ENCODE measurements at places on chromosomes 3 and 15.

DNA sequence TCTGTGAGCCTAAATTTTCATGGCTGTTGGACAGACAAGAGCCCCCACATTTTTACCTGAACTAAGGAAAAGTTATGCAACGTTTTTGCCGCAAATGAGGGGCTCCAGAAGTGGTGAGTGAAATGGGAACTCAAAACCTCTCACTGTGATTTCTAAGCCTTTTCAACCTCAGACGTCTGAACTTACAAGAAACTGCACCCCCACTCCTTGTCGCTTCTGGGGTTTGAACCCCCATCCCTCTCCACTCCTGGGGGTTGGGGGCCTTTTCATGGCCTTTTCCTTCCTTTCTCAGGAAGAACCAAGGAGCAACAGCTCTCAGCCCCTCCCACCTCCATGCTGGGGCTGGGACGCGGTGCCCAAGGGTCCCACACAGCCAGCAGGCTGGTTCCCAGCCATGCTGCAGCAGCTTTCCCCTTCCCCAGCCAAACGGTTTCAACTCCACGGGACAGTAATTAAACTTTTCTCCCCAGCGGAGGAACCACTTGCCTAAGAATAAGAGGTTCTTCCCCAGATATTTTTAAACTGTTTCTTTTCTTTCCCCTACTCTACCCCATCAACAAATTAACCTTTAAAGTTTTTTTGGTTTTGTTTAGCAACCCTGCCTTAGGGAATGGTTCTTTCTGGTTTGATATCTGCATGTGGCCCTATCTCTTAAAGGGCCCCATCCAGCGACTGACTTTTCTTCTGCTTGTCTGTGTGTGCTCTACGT is 387.6 kb upstream of the CBLB start:
- DNase-seq = no peak

- no peak for DNase-seq
Observed at GRCh38 chr3:181998828-181999227, 287.1 kb downstream of the SOX2 start.

DNA sequence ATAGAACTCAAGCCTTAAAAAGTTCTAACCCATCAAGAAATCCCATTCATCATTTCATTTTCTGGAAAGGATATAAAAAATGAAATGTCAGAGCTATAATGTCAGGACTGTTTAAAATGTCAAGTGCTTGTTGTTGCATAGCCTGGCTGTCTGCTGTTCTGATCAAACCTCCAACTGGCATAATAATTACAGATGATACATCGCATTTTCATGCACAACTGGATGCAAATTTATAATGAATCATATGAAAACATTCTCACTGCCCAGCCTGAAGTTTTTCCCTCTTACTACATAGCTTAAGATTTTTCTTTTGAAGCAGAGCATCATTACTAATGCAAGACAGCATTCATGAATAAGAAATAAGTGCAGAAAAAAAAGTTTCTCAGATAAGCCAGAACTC is 46.5 kb downstream of the GUCA1C start:
- no peak for DNase-seq

GRCh38 chr3:121750087-121750415 is 510 bp upstream of the GOLGB1 start:
- DNase-seq = no peak

DNA sequence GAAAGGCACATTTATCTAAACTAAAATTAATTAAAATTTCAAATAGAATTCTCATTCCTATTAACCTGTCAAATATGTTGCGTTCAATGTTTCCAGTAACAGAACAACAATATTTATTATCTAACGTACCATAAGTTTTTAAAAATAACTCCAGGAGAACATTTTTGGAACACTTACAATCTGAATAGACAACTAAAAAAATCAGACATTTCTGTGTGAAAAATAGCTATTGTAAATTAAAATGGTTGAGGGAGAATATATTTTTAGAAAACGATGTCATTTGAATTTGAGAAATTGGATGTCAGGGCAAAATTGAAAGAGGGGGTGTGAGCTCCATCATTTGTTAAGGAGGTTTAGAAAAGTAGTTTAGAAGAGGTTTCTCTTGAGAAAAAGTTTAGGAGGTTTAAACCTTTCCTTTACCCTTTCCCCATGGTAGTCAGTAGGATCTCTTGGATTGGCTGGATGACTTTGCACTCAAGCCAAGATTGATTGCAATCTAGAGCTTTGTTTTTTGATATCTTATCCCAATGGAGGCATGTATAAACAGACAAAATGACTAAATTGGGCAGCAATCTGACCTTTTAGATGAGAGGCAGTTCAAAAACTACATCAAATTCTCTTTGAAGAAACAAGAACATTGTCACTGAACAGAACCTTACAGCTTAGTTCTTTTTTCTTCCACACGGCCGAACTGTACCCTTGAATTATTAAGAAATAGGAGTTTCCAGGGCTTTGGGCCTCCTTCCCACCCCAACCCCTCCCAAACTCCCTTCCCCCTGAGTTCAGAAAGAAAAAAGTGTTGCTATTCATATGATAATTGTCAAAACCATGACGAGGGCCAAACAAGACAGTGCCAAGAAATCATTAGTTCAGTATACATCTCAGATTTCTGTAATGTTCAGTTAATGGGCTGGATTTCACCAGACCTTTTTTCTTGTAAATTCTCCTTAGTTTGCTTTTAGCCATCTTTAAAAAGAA is 79.7 kb upstream of the CDIN1 start:
- no peak for DNase-seq

- no peak for DNase-seq
Observed at GRCh38 chr15:52485290-52485689, 43.4 kb downstream of the MYO5A start.

- no peak for DNase-seq
Observed at GRCh38 chr15:40493089-40493840, 22.5 kb downstream of the CHST14 start.

DNA sequence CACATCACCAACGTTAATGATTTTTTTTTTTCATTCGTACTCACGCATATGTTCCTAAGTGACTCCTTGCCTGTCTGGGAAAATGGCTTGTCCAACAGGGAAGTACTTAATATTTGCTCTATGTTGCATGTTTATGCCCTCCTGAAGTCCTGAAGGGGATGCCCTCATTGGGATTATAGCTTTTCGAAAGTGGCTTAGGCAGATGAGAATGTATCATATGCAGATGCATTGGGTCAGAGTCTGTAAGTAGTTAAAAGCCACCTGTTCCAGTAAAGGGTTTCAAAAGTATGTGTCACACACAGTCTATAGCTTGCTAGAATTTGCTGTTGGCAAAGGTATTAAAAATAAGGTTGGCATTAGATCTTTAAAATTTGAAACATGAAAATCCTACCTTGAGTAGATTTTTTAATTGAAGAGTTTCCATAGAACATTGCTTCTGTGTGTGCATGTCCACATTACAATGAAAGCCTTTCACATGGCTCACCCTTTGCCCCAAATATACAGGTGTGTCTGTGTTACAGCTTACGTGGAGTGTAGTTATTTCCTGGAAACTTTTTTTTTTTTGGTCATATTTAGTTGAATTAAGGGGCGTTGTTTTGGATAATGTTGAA is 2.1 kb downstream of the ABHD17C start:
- no peak for DNase-seq

GRCh38 chr15:79942741-79943481 is 28.1 kb downstream of the BCL2A1 start:
- DNase-seq = no peak

DNA sequence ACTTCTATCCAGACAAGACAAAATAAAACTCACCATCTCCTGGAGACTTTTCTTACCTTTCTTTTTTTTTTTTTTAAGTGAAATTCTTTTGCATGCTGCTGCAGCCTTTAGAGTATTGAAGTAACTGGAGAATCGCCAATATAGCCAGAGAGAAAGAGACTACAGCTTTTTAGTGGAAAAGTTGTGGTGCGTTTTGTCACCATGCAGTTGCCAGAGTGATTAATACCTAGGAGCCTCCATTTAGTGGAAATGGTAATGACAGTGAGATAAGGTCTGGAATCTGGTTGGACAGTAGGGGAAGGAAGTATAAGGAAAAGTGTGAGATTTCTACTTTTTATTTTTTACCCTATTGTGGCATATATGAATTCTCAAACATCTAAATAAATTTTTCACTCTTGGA is 18.1 kb upstream of the PARP14 start:
- no peak for DNase-seq

GRCh38 chr3:79200456-79200855 is 567.3 kb downstream of the ROBO1 start:
- DNase-seq = no peak

DNA sequence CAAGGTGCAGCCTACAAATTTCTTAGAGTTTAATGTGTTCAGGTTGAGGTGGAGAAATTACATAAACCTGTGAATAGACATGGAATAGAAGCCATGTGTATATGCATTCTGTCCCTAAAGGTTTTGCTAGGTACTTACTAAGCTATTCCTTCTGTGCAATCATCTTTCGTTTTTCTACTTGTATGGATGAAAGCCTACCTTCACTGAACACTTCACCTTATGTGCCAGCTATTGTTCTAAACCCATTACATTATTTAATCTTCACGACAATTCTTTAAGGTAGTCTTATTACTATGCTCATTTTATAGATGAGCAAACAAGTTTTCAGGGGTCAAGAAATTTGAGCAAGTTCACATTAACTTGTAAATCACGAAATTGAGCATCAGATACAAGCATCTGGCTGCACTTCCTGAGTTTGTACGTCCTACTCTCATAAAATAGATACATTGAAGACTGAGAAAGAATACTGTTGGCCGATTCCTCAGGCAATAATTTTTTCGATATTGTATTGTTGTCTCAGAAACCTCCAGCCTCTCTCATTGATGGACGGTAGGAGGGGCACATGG is 635 bp upstream of the RCN2 start:
- no peak for DNase-seq

- no peak for DNase-seq
Observed at GRCh38 chr15:62727501-62727900, 315.0 kb upstream of the TPM1 start.

DNA sequence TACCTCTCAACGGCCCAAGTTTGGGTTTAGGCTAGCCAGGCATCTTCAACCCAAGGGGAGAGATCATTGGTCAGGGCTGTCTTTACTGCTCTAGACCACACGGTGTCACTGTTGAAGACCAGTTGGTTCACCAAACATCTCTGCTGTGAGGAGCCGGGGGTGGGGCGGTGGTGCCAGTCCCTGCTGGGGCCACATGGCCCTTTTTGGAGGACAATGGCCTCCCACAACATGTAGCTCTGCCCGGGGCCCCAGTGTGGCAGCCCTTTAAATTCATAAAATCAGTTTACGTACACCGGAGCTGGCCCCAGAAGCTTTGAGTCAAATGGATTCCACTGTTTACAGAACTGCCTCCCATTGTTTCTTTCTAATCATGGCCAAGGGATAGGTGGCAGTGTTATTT is 19.1 kb upstream of the TM4SF18 start:
- DNase-seq = peak; percentile 45

- no peak for DNase-seq
Observed at GRCh38 chr15:33834892-33835743, 133.2 kb upstream of the CHRM5 start.

DNA sequence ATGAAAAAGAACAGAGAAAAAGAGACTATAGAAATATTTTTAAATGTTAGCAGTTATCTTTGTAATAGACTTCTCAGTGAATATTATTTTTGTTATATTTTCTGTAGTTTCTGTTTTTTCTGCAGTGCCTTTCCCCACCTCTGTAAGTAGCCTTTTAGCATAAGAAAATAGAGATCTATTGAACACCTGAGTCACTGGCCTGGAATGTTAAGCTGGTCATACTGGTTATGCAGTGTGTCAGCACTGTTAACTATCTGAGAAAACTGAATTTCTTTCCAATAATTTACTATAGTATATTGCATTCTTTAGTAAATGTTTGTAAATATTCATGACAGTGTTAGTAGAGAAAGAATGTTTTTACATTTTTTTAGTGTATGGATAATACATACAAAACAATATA is 79.8 kb downstream of the NECTIN3 start:
- no peak for DNase-seq

DNA sequence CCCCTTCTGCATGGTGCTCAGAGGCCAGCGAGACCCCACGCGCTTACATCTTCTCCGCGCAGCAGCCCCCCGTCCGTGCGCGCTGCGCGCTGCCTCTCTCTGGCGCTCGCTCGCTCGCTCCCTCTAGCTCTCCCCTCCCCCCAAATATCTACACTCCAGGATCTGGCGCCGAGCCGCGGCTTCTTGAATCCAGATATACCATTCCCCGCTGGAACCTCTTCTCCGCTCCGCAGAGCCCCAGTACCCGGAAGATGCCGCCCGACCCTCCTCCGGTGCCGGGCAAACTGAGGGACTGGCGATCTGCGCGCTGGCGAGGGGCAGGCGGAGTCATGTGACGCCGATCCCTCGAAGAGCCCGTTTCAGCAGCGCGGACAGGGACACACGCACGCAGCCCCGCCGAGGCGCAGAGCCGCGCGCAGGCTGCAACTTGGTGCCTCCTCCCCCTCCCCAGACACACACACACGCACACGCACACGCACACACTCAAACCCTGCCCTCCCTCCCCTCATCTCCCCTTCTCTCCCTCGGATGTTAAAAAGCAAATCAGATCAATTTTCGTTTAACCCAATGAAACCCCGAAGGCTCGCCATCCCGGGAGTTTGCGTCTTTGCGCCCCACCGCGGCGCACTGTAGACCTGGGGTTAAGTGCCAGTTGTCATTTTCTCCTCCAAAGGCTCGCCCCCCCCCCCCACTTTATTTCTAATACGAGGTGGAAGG is at the start of gene RASGRF1:
RASGRF1 (minus strand) TSS at position 294 of the 717 bp plus-strand sequence; CDS start at position 12, 282 bp downstream.
- no peak for DNase-seq

- DNase-seq = peak; percentile 16
Observed at GRCh38 chr3:186413615-186414415, 51.8 kb upstream of the DGKG start.

DNA sequence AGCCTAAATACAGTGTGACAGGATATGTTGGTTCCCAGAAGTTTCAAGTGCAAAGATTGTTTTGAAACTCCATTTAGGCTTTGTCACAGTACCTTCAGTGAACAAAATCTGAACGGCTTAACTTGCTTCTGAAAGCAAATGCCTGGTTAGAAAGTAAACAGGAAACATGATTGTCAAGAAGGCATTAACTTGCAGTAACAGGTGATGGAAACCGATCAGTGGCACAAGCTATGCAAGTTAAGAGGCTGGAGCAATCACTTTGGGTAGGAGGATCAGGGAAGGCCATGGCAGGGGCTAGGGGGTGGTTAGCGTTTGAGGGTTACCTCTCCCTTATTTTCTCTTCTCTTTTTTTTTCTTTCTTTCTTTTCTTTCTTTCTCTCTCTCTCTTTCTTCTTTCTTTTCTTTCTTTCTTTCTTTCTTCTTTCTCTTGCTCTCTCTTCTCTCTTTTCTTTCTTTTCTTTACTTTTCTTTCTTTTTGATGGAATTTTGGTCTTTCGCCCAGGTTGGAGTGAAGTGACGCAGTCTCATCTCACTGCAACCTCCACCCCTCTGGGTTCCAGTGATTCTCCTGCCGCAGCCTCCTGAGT is 2.4 kb downstream of the HYKK start:
- DNase-seq = no peak

GRCh38 chr15:67444100-67444499 is 76.8 kb upstream of the C15orf61 start:
- no peak for DNase-seq

- DNase-seq = no peak
Observed at GRCh38 chr3:109268181-109268580, 48.1 kb downstream of the DPPA2 start.

GRCh38 chr15:66621491-66622467 is 56.0 kb upstream of the LCTL start:
- DNase-seq = no peak
